ENCODE measurements at places on chromosomes 13 and 19. TPM values are rescaled to one million over a fixed set of nuclear protein-coding genes. Genes with fewer than 3 reads are reported as not detected.

Gene SLC15A1
- not detected for total RNA-seq

- DNase-seq = no peak
- no peaks in the 10 kb centered on the region for H3K4me1 ChIP-seq
- no peaks in the 10 kb centered on the region for H3K27me3 ChIP-seq
- no peak overlapping the region for H3K27ac ChIP-seq
- H3K36me3 ChIP-seq = no peaks in the 10 kb centered on the region
- H3K4me3 ChIP-seq = no peak overlapping the region
Measured at GRCh38 chr13:111858571-111858970, 208.4 kb upstream of the SOX1 start.

Gene COLGALT1
- 46.6 TPM for total RNA-seq

- no peak overlapping the region for H3K4me3 ChIP-seq
- DNase-seq = peak; percentile 72
- H3K36me3 ChIP-seq = no peaks in the 10 kb centered on the region
- H3K27me3 ChIP-seq = no peaks in the 10 kb centered on the region
- peak overlapping the region; percentile 92 for H3K27ac ChIP-seq
Measured at GRCh38 chr19:18417250-18418028, 1.8 kb upstream of the SSBP4 start.

Gene PNMA8A
- total RNA-seq = 41.8 TPM

DNA sequence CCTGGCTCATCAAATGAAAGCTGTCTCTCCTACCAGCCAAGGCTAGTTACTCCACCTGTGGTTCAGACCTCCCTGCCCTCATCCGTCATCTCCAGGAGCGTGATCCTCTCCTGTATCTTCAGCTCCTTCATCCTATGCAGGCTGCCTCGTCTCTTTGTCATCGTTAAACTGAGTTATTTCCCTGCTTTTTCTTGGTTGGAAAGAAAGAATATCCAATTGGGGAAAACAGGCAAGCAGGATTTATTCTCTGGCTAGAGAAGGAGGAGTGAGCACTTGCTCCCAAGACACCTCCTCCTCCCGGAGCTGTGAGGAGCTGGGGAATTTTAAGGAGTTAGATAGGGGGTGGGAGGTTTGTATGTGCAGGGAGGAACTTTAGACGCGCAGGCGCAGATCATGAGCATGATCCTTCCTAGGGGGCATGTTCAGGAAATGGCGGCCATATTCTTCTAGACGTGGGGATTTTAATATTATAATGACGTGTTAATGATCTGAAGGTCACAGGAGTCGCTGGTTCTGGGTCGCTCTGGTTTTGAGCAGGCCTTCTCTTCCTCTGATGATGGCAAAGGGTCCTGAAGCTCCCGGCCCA is 156.4 kb upstream of the KL start:
- no peak overlapping the region for H3K4me3 ChIP-seq
- H3K4me1 ChIP-seq = no peaks in the 10 kb centered on the region
- no peak for DNase-seq
- no peaks in the 10 kb centered on the region for H3K27me3 ChIP-seq
- H3K36me3 ChIP-seq = no peaks in the 10 kb centered on the region

Gene SIGLEC12
- total RNA-seq = 1.0 TPM

DNA sequence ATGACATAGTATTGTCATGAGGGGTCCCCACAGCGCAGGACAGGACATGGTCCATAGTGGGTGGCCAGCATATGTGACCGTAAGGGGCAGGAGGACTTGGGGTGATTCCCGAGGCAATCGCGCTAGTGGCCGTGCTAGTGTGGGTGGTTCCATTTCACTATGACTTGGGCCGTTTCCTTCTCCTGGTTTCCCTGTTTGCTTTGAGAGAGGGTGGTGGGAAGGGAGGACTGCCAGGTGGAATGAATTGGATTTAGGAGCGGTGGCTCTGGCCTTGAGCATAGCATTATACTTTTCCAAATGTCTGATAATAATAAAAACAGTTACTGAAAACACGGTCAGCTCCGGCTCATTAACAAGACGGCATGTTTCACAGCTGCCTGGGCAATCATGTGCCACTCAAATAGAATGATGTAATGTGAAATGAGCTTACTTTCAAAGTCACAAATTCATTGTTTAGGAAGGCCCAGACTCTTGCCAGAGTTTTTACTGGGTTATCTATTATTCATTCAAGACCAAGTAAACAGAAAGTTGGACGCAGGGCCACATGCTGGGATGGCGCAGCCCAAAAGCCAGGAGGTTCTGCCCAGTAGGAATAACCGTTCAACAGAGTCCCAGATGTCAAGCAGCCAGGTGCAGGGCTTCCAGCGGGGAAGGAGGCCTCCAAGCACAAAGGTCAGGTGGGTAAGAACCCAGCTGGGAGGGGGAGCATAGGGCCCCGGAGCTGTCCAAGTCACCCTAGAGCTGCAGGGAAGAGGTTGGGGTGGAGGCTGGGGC is 19.6 kb upstream of the SLC15A1 start:
- no peaks in the 10 kb centered on the region for H3K36me3 ChIP-seq
- H3K4me1 ChIP-seq = no peaks in the 10 kb centered on the region
- H3K4me3 ChIP-seq = no peak overlapping the region

Gene SYNGR4
- total RNA-seq = not detected

Gene SHC2
- 81.4 TPM for total RNA-seq

GRCh38 chr13:83498481-83499190 is 383.6 kb downstream of the SLITRK1 start:
- H3K4me1 ChIP-seq = no peaks in the 10 kb centered on the region
- H3K27me3 ChIP-seq = no peaks in the 10 kb centered on the region
- H3K36me3 ChIP-seq = no peaks in the 10 kb centered on the region
- DNase-seq = no peak
- H3K27ac ChIP-seq = no peak overlapping the region
- H3K4me3 ChIP-seq = no peak overlapping the region

DNA sequence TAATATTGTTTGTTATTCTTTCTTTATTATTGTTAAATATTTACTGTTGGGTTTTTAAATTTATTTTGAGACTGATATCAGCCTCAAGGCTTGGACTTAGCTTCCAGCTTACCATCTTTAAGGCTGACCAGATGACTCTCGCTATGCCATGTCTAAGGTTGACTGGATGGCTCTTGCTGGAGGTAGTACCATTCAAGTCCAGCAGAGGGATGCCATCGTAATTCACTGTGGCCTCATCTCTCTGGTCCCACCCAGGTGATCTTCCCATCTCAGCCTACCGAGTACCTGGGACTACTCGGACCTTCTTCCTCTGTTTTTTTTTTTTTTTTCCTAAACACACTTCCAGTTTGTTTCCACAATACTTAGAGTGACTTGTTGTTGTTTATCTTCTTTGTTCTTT is 41.7 kb upstream of the ZNF91 start:
- no peak for DNase-seq
- no peaks in the 10 kb centered on the region for H3K27me3 ChIP-seq
- H3K36me3 ChIP-seq = no peaks in the 10 kb centered on the region

- peak; percentile 32 for DNase-seq
- H3K36me3 ChIP-seq = no peaks in the 10 kb centered on the region
- H3K4me1 ChIP-seq = peaks cover 17% of the 10 kb centered on the region
- H3K27ac ChIP-seq = no peak overlapping the region
- H3K4me3 ChIP-seq = no peak overlapping the region
Measured at GRCh38 chr13:27599845-27600553, 20.3 kb downstream of the LNX2 start.

DNA sequence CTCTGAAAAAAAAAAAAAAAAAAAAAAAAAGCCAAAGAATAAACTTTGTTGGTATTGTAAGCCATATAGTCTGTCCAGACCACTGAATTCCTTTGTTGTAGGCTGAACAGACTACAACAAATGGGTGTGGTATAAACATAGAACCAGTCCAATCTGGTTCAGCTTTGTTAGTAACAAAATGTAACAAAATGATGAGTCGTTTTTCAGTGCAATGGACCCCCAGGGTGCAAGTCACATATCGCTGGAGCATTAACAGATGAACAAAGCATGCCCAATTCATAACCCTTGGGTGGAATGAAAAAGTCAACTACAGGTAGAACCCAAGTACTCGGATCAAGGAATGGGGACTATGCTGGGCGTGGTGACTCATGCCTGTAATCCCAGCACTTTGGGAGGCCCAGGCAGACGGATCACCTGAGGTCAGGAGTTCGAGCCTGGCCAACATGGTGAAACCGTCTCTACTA is 13.6 kb upstream of the FCHO1 start:
- H3K27me3 ChIP-seq = no peaks in the 10 kb centered on the region
- no peaks in the 10 kb centered on the region for H3K4me1 ChIP-seq
- H3K27ac ChIP-seq = no peak overlapping the region
- H3K4me3 ChIP-seq = no peak overlapping the region
- no peak for DNase-seq

DNA sequence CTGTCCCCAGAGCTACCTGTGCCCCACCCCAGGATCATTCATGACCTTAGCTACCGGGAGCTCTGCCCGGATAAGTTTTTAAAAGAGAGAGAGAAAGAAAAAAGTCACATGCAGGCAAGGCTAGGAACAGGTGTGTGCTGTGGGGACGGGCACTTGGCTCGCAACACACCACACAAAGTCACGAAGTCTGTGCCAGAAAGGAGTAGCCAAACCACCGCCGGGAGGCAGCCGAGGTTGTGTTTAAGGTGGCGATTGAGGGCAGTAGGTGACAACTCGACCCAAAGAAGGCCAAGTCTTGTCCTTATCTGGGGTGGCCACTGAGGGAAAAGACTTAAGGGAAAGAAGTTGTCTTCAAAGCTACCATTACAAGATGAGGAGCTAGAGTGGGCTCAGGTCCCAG is 4.6 kb upstream of the TSHZ3 start:
- peaks cover 12% of the 10 kb centered on the region for H3K4me1 ChIP-seq
- H3K27ac ChIP-seq = no peak overlapping the region
- no peak overlapping the region for H3K4me3 ChIP-seq

DNA sequence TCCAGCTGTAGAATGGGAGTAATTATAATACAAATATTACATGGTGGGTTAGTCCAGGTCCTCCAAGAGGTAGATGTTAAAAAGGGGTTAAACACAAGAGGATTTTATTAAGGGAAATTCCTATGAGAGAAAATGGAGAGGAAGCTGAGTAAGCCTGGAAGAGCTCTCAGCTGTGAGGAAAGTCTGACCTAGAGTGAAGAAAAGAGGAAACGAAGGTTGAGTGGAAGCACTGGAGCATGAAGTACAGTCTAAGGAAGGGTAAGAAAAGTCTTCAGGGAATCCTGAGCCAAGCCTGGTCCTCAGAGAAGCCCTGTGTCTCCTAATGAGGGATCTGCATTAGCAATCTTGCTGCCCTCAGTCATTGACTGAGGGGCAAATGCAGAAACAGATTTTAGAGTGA is 506.2 kb downstream of the GPC5 start:
- DNase-seq = no peak
- H3K27me3 ChIP-seq = no peaks in the 10 kb centered on the region
- H3K27ac ChIP-seq = no peak overlapping the region
- no peaks in the 10 kb centered on the region for H3K36me3 ChIP-seq
- H3K4me3 ChIP-seq = no peak overlapping the region

DNA sequence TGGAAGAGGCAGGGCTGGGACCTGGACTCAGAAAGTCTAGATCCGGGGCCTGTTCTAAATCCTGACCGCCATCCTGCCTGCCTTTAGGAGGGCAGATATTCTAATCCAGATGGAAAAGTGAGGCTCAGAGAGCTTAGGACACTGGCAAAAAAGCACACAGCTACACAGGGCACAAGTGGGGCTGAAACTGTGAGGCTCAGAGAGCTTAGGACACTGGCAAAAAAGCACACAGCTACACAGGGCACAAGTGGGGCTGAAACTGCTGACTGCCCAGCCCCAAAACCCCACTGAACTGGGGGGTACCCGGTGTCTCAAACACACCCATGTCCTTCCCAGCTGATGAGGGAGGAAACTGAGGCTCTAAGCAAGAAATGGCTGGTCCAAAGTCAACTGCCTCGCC is 2.0 kb downstream of the AKT1S1 start:
- H3K4me1 ChIP-seq = peaks cover 39% of the 10 kb centered on the region
- H3K27ac ChIP-seq = peak overlapping the region; percentile 99
- H3K27me3 ChIP-seq = no peaks in the 10 kb centered on the region
- H3K36me3 ChIP-seq = no peaks in the 10 kb centered on the region

GRCh38 chr19:46025835-46026234 is 3.0 kb upstream of the PGLYRP1 start:
- H3K36me3 ChIP-seq = no peaks in the 10 kb centered on the region
- no peak overlapping the region for H3K27ac ChIP-seq
- H3K27me3 ChIP-seq = peaks cover 29% of the 10 kb centered on the region
- H3K4me3 ChIP-seq = no peak overlapping the region

DNA sequence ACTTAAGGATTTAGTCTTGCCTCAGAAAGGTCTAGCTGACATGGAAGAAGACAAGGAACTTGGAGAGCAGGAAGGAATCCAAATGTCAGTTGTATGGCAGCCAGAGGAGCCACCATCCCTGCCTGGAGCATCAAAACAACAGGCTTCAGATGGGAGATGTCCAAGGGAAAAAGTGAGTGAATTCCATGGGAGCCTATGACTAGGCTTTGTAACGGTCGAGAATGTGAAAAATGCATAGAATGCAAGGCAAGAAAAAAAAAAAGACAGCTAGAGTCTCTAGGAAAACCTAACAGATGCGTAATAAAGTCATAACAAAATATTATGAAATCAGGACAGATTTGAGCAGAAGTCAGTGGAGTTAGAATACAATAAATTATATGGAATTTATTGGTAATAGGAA is 183.7 kb upstream of the LSM14A start:
- no peaks in the 10 kb centered on the region for H3K27me3 ChIP-seq
- no peak for DNase-seq
- no peak overlapping the region for H3K4me3 ChIP-seq
- no peaks in the 10 kb centered on the region for H3K36me3 ChIP-seq

DNA sequence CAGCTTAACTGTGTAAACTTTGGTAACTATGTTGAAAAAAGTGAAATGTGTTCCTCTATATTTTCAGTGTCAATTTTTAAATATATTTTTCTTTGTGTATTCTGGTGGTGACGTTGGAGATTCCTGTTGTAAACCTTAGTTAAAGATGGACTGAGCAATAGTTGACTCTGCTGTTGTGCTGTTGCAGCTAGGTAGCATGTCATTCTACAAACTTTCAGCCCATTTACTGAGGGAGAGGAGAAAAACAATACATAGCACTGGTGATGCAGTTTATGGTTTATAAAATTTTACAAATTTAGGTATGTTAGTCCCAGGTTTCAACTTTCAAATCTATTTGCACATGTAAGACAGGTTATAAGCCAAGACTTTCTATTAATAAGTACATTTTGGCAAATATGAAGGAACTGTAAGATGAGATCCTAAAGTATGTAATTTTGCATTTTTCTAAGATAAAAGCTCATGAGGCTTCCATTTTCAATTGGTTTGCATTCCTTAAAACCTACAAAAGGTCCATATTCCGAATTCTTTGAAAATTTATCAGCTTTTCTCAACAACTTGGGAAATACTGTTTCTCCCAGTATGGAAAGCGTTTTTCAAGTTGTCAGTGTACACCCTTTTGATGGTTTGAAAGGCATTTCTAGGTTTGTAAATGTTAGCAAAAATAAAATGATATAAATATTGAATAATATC is 1.5 kb downstream of the NDFIP2 start:
- no peaks in the 10 kb centered on the region for H3K27me3 ChIP-seq
- H3K4me3 ChIP-seq = no peak overlapping the region
- peaks cover 26% of the 10 kb centered on the region for H3K4me1 ChIP-seq
- no peak overlapping the region for H3K27ac ChIP-seq
- no peak for DNase-seq
- no peaks in the 10 kb centered on the region for H3K36me3 ChIP-seq

- H3K36me3 ChIP-seq = peaks cover 18% of the 10 kb centered on the region
- H3K4me1 ChIP-seq = peaks cover 70% of the 10 kb centered on the region
- peak; percentile 64 for DNase-seq
Measured at GRCh38 chr19:58558066-58558622, at the start of gene UBE2M. UBE2M (minus strand) TSS chr19:58558611; CDS start chr19:58558381, 230 bp downstream.

Gene DIAPH3
- 0.68 TPM for total RNA-seq

GRCh38 chr19:18230941-18231734 is 4.9 kb upstream of the PDE4C start:
- H3K27me3 ChIP-seq = peaks cover 22% of the 10 kb centered on the region
- no peak overlapping the region for H3K4me3 ChIP-seq
- H3K27ac ChIP-seq = no peak overlapping the region
- DNase-seq = no peak
- H3K36me3 ChIP-seq = no peaks in the 10 kb centered on the region
- no peaks in the 10 kb centered on the region for H3K4me1 ChIP-seq

Gene TMEM143
- 22.6 TPM for total RNA-seq

All from adrenal gland (tissue), 19 donors.